NCI-H1048 (cell line): ENCODE measurements at places on chromosomes 6 and 20.

GRCh38 chr20:4040283-4041179 lies 25.2 kb upstream of the RNF24 start:
- DNase-seq: no peak

DNA sequence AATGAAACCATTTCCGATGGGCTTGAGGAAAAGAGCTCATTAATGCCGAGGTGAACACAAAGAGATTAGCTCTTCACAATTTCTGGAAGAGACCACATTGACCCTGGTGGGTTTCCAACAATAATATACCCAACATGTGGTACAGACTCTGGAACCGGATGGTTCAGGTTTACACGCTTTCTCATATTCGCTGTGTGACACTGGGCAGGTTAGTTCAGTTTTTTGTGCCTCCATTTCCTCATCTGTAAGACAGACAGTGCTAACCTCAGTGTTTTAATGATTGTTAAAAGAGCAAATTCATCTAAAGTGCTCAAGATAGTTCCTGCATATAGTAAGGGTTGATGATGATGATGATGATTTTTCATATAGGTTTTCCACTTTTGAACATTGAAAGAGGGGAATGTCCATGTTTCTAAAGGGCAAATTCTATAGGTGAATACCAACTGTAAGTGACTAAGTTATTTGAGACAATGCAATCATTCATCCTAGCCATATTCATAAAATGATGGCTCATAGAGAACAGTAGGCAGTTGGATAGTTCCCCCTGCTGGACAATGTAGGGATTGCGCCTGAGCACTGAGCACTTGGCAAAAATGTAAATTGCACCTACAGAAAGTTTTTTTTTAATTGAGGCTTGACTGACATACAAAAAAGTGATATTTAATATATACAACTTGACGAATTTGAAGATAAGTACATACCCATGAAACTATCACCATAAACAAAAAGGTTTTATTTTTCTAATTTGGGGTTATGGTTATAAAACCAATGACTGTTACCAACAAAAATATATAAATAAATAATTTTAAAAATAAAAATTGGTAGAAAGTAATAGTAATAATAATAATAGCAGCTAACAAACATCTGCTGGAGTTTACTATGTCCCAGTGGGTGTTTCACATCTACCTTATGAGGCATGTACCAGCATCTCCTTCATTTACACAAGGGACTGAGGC lies 2.1 kb upstream of the PERP start:
- DNase-seq: peak; percentile 57

- no peak for DNase-seq
Measured at GRCh38 chr6:96468681-96469224, 52.9 kb upstream of the UFL1 start.

GRCh38 chr6:25142506-25142905 lies 136.7 kb upstream of the CARMIL1 start:
- DNase-seq: no peak

GRCh38 chr20:2799688-2800520 lies 523 bp downstream of the CPXM1 start:
- DNase-seq: no peak

- no peak for DNase-seq
Measured at GRCh38 chr20:50991076-50991475, 31.8 kb downstream of the KCNG1 start.

DNA sequence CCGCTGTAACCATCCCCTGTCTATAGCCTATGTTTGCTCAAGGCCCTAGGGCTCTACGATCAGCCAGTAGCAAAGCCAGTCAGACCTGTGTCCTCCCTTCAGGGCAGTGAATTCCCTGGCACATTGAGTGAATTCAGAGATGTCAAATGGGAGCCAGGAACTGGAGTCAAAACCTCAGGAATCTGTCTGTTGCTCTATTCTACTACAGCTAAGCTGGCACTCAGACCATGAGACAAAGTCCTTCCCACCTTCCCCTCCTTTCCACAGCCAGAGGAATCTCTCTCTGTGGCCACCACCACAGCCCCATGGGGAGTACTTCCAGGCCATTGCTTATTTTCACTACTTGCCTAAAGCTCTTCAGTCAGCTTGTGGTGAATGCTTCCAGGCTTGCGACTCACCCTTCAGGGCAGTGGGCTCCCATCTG lies 82.0 kb downstream of the PKIB start:
- no peak for DNase-seq

GRCh38 chr6:2783188-2783963 lies 18.2 kb downstream of the WRNIP1 start:
- no peak for DNase-seq

DNA sequence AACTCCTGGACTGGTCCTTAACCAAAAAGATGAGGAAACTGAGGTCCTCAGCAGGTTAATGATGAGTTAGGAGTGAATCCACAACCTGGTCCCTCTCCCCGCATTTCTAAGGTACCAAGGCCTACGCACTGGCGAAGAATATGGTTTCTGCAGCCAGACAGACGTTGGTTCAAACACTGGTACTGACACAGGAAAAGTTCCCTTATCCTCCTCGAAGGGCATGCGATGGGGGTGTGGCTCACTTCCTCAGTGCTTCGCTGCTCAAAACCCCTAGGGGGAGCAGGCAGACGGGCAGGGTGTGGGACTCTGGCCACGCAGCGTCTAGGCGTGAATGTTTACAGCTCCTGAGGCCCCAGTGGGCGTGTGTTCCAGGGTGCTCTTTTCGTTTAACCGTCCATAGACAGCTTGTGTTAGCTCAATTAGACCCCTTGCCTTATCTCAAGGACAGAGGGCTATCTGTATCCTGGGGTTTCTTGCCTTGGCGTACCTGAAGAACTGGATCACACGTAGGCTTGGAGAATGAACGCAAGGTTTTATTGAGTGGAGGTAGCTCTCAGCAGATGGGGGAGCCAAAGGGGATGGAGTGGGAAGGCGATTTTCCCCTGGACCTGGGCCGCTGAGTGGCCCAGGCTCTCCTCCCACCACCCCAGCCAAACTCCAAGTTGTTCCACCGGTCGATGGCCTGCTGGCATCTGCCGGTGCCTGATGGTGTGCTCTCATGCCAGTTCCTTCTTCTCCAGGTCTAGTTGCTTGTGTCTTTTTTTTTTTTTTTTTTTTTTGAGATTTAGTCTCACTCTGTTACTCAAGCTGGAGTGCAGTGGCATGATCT lies 31.8 kb upstream of the PTPN1 start:
- DNase-seq: peak; percentile 33

- no peak for DNase-seq
Measured at GRCh38 chr6:40848038-40848437, 191.0 kb downstream of the UNC5CL start.

DNA sequence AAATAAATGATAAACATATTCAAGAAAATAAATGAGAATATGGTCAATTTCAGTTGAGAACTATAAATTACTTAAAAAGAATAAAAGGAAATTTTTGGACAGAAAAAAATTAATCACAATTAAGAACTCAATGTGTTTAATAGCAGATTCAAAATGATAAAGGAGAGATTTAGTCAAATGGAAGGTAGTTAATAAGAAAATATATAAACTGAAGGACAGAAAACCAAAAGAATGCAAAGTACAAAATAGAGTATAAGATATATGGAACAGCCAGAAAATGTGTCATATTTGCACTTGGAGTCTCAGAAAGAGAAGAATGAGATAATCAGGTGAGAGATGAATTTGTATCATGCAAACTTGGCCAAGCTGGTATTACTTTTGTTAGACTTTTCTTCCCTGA lies 201.8 kb upstream of the ARID1B start:
- no peak for DNase-seq

DNA sequence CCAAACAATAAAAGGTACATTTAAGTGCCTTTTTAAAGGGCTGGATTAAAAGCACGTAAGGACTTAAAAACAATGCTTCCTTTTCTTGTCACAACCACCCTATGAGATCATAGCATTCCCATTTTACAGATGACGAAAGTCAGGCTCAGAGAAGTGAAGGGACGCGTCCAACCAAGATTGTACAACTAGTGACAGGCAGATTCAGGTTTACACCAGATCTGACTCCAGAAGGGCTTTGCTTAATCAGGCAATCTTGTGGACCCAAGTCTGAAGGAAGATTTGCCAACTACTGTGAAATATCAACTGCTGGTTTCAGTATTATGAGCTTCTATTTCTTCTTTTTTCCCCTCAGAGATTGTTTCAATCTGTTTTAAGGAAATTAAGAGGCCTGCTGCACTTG lies 877 bp downstream of the ENPP4 start:
- DNase-seq: no peak

GRCh38 chr6:151391471-151392413 lies at the start of gene ZBTB2:
Gene ZBTB2, minus strand, starts transcription at chr6:151391559. Its CDS starts 17,922 bp downstream, at chr6:151373637.
- peak; percentile 22 for DNase-seq

- no peak for DNase-seq
Measured at GRCh38 chr6:96066376-96066775, 50.6 kb downstream of the FUT9 start.

DNA sequence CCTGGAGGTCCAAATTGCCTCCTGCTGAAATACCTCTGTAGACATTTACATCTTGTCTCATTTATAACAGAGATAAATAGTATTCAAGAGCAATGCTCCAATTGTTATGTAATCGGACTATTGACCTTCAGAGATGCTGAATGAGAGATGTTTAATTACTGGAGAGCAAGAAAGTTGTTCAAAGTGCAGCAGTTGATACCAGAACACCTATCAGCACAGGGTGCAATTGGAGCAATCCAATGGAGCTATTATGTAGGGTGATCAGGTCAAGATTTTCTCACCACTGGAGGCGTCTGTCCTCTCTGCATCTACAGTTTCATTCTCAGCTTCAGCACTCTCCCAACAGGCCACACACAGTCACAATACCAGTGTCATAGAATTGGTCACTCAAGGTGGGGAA lies 19.5 kb upstream of the TMX4 start:
- no peak for DNase-seq

- DNase-seq: no peak
Measured at GRCh38 chr6:41914869-41915530, 5.9 kb downstream of the MED20 start.

DNA sequence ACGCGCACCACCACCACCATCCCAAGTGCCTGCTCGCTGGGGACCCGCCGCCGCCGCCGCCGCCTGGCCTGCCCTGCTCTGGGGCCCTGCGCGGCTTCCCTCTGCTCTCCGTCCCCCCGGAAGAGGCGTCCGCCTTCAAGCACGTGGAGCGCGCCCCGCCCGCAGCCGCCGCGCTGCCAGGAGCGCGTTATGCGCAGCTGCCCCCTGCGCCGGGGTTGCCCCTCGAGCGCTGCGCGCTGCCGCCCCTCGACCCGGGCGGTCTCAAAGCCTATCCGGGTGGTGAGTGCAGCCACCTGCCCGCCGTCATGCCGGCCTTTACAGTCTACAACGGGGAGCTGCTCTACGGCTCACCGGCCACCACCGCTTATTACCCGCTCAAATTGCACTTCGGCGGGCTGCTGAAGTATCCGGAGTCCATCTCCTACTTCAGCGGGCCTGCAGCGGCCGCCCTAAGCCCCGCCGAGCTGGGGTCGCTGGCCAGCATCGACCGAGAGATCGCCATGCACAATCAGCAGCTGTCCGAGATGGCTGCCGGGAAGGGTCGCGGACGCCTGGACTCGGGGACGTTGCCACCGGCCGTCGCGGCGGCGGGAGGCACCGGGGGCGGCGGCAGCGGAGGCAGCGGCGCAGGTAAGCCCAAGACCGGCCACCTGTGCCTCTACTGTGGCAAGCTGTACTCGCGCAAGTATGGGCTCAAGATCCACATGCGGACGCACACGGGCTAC lies 7.2 kb downstream of the PRDM13 start:
- no peak for DNase-seq

DNA sequence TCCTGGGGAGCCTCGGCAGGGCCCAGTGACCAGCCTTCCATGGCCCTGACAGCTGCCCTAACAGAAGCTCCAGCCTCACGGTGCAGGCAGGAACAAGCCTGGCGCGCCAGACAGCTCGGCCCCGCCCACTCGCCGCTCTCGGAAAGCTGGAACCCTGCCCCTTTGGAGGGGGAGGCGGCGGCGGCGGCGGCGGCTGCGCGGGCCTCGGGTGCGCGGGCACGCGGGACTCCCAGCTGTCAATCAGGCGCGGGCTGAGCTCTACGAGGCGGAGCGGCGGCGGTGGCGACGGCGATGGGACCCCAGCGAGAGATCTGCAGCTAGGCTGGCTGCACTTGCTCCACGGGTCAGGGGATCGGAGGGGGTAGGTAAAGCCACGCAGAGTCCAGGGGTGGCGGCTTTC lies at the start of gene NRSN1:
NRSN1 (plus strand) TSS at position 236 of the 400 bp plus-strand sequence. CDS start 8,113 bp downstream, outside the sequence.
- DNase-seq: peak; percentile 14

DNA sequence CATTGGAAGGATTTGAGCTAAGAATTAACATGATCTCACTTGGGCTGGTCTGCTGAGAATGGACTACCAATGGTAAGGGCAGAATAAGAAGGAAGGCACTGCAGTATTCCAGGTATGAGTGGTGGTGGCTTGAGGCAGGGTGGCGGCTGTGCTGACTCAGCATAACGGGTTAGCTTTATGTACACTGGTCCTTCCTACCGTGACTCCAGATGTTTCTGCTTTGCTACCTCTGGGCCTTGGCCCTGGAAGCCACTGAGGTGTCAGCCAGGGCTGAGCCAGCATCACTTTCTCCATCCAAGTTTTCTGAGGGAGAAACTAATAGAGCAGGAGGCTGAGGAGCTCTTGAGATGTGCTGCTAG lies 12.9 kb upstream of the BTN3A3 start:
- DNase-seq: no peak

GRCh38 chr6:21807299-21808044 lies 213.9 kb downstream of the SOX4 start:
- DNase-seq: no peak

- DNase-seq: no peak
Measured at GRCh38 chr20:58921564-58921963, 59.5 kb upstream of the NELFCD start.
